Colonic mucosa (tissue), 4 donors: ENCODE measurements at places on chromosomes 12 and 14. TPM values are rescaled to one million over a fixed set of nuclear protein-coding genes. Genes with fewer than 3 reads are reported as not detected.
A peak's percentile ranks its signal among the peaks of the same experiment; 100 is the strongest.

The KRT6A gene
- not detected for total RNA-seq

GRCh38 chr14:100188392-100189030, 29.1 kb upstream of the DEGS2 start:
- no peak for DNase-seq
- H3K27ac ChIP-seq: no peak overlapping the region
- peaks cover 9% of the 10 kb centered on the region for H3K4me1 ChIP-seq
- H3K27me3 ChIP-seq: no peaks in the 10 kb centered on the region
- H3K4me3 ChIP-seq: no peak overlapping the region
- H3K36me3 ChIP-seq: no peaks in the 10 kb centered on the region

GRCh38 chr12:114213055-114213581, 192.8 kb downstream of the TBX5 start:
- no peaks in the 10 kb centered on the region for H3K27me3 ChIP-seq
- no peak overlapping the region for H3K27ac ChIP-seq
- H3K4me1 ChIP-seq: no peaks in the 10 kb centered on the region
- H3K4me3 ChIP-seq: no peak overlapping the region

GRCh38 chr12:81800298-81801148, 41.4 kb upstream of the PPFIA2 start:
- H3K36me3 ChIP-seq: no peaks in the 10 kb centered on the region
- H3K27ac ChIP-seq: no peak overlapping the region
- H3K4me1 ChIP-seq: no peaks in the 10 kb centered on the region
- H3K4me3 ChIP-seq: no peak overlapping the region

The PSME1 gene
- total RNA-seq: 199 TPM

- no peaks in the 10 kb centered on the region for H3K4me1 ChIP-seq
- H3K27me3 ChIP-seq: no peaks in the 10 kb centered on the region
- H3K27ac ChIP-seq: no peak overlapping the region
- no peak overlapping the region for H3K4me3 ChIP-seq
- H3K36me3 ChIP-seq: no peaks in the 10 kb centered on the region
- DNase-seq: no peak
These were observed 98.3 kb downstream of the INSM2 start for GRCh38 chr14:35632271-35632670.

DNA sequence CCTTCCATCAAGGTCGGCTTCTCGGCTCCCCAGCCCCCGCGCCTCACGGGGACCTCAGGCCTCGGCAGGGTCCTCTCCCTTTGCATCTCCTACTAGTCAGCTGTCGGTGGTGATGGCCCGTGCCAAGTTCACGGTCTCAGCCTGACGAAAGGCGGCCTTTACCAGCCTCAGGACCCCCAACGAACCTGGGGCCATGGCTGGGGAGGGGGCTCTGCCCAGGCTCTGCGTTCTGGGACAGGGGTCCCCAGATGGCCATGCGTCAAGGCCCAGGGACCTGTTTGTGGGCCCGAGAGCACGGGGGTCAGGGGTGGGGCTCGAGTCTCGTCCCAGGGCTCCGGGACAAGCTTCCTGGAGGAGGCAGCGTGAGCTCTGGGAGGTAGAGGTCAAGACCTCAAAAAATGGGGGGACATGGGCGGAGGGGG, 32.8 kb upstream of the DEGS2 start:
- peak; percentile 27 for DNase-seq
- H3K27me3 ChIP-seq: no peaks in the 10 kb centered on the region
- H3K36me3 ChIP-seq: no peaks in the 10 kb centered on the region
- peaks cover 9% of the 10 kb centered on the region for H3K4me1 ChIP-seq

GRCh38 chr14:51444353-51445000, 204.4 kb downstream of the TMX1 start:
- H3K36me3 ChIP-seq: no peaks in the 10 kb centered on the region
- no peak overlapping the region for H3K27ac ChIP-seq

GRCh38 chr14:83646228-83646627, 1883.7 kb upstream of the FLRT2 start:
- no peak for DNase-seq
- no peak overlapping the region for H3K27ac ChIP-seq
- no peaks in the 10 kb centered on the region for H3K36me3 ChIP-seq
- H3K4me3 ChIP-seq: no peak overlapping the region

The CMKLR1 gene
- 4.9 TPM for total RNA-seq

GRCh38 chr14:104442631-104443390, 136.8 kb upstream of the C14orf180 start:
- H3K27me3 ChIP-seq: no peaks in the 10 kb centered on the region
- no peaks in the 10 kb centered on the region for H3K36me3 ChIP-seq
- no peak overlapping the region for H3K27ac ChIP-seq
- H3K4me3 ChIP-seq: no peak overlapping the region
- DNase-seq: peak; percentile 11

DNA sequence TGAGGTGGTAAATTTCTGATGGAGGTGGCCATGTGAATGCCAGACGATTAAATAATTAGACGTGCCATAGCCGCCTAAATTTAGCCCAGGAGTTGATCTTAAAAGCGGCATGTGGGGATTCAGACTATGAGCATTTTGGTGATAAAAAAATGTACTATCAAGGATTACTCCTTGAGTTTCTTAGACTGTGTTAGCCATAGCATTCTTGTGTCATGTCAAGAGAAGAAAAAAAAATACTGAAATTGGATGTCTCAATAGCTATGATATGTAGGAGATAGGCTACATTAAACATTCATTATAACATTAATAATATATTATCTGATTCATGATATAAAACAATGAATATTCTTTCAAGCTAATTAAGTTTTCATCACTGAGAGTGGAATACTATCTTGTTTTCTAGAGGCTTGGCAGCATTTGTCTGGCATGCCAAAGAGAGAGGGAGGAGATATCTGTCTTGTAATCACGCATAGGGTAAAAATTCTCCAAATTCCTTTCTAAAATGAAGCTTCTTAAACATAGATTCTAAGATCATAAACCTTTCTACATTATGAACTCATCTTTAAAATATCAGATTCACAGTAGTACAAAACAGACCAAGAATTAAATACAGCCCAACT, 727.0 kb downstream of the C12orf50 start:
- H3K4me3 ChIP-seq: no peak overlapping the region
- no peaks in the 10 kb centered on the region for H3K4me1 ChIP-seq
- DNase-seq: no peak
- H3K36me3 ChIP-seq: no peaks in the 10 kb centered on the region

GRCh38 chr12:101826766-101827368, 3.9 kb downstream of the GNPTAB start:
- H3K4me3 ChIP-seq: no peak overlapping the region
- DNase-seq: no peak
- no peaks in the 10 kb centered on the region for H3K27me3 ChIP-seq
- no peaks in the 10 kb centered on the region for H3K36me3 ChIP-seq
- H3K27ac ChIP-seq: no peak overlapping the region

- no peaks in the 10 kb centered on the region for H3K36me3 ChIP-seq
- H3K27ac ChIP-seq: no peak overlapping the region
- no peaks in the 10 kb centered on the region for H3K27me3 ChIP-seq
- H3K4me3 ChIP-seq: no peak overlapping the region
- H3K4me1 ChIP-seq: peaks cover 3% of the 10 kb centered on the region
- peak; percentile 59 for DNase-seq
These were observed 68.4 kb upstream of the DLK1 start for GRCh38 chr14:100658181-100658886.

DNA sequence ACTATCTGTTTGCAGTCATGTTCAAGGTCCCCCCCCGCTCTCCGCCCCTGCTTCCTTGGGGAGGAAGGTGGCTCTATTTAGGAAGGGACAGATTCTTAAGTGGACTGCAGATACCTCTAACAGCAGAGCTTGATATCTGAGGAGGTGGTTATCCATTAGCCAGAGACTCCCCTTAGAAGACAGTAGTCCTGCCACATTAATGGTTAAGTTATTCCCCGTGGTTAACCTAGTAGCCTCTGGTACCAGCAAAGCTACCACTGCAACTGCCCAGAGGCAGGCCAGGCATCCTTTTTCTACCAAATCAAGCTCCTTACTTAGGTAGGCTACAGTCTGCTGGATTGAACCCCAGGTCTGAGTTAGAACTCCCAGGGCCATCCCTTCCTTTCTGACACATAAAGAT, 162.1 kb upstream of the AVPR1A start:
- H3K27ac ChIP-seq: no peak overlapping the region
- no peaks in the 10 kb centered on the region for H3K36me3 ChIP-seq
- no peak for DNase-seq
- no peaks in the 10 kb centered on the region for H3K27me3 ChIP-seq
- H3K4me1 ChIP-seq: no peaks in the 10 kb centered on the region
- no peak overlapping the region for H3K4me3 ChIP-seq

The RD3L gene
- total RNA-seq: not detected

DNA sequence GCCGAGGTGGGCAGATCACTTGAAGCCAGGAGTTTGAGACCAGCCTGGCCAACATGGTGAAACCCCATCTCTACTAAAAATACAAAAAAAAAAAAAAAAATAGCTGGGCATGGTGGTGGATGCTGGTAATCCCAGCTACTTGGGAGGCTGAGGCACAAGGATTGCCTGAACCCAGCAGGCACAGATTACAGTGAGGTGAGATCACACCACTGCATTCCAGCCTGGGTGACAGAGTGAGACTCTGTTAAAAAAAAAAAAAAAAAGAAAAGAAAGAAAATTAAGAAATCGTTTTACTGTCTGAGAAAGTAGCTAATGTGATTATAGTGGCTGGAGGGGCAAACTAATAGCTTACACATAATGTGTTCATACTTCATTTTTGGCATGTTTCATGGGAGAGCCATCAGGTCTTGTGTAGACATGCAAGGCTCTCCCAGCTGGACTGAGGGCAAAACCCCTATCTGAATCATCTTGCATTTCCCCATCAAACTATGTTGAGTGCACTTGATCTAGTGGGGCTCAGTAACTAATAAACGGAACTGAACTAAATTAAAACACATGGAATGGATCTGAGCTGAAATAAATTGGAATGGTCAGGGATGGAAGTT, 16.2 kb downstream of the KIF21A start:
- H3K36me3 ChIP-seq: no peaks in the 10 kb centered on the region
- no peaks in the 10 kb centered on the region for H3K4me1 ChIP-seq
- no peak overlapping the region for H3K4me3 ChIP-seq
